Ureter (tissue), 1 donor: ENCODE measurements at places on chromosomes 2 and 18.

DNA sequence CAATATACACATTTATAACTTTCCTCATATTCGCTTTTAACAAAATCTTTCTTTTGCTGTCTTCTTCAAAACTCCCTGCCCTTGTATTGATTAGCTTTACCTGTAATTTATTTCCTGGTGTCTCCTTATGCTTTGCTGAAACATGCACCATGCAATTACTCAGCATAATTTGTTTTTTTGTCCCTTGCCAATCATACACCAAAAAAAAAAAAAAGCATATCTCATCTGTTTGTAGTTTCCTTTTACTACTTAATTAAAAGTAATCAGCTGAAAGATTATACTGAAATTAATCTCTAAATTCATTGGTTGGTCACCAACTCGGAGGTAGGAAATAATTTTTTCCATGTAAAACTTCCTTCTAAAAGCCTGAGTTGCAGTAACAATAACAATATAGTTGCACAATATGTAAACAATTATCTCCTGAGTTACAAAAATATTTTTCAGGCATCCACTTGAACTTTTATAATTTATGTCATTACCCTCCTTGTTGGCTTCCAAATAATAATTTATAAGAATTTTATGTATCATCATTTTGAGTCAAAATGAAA is 53.0 kb upstream of the ROCK1 start:
- no peak for DNase-seq

DNA sequence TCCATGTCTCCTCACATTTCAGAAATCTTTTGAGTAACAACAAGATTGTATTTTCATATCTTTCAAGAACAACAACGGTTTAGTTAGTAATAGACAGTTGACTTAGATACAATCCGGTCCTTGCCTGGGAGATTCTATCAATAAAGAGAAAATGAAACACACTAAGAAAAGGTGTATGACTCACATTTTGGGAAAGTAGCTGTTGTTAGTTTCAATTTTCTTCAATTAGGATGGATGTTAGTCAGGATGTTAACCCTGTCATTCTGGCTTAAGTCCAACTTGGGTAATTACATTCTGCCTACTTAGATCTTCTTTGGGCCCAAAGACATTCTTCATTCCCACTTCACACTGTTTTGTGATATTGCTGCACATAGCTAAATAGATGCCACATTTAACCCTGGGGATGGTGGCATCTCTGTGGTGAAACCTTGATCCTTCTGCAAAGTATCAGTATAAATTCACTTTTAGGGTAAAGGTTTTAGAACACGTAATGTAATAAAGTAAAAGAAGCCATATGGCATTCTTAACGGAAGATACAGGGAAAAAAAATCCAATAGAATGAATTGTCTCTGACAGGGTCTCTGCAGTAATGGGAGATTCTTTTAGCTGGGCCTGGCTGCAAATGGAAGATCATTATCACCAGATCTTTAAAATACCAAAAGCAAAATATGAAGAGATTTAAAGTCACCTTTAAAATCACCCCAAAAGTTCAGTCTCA is 365.5 kb downstream of the FIGN start:
- DNase-seq, result no peak

- no peak for DNase-seq
These were observed 136.0 kb upstream of the SERTAD2 start for GRCh38 chr2:64789466-64790320.

DNA sequence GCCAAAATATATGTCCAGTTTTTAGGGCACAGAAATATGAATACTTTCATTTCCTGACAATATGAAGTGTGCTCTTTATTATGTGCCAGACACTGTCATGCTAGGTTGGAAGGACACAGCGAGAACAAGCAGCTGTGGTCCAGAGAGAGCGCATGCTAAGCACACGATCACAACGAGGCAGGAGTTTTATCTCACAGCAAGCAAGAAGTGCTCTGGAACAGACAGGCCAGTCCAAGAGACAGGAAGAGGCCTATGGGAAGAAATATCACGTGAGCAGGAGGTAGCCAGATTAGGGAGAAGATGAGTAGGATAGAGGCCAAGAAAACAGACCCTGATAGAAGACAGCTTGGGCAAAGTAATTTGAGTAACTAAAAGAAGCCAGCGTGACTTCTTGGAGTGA is 135.5 kb upstream of the CAB39 start:
- no peak for DNase-seq

GRCh38 chr2:199968126-199968525 is 12.7 kb downstream of the MAIP1 start:
- no peak for DNase-seq

GRCh38 chr2:153575171-153575853 is 96.8 kb upstream of the RPRM start:
- DNase-seq, result no peak

DNA sequence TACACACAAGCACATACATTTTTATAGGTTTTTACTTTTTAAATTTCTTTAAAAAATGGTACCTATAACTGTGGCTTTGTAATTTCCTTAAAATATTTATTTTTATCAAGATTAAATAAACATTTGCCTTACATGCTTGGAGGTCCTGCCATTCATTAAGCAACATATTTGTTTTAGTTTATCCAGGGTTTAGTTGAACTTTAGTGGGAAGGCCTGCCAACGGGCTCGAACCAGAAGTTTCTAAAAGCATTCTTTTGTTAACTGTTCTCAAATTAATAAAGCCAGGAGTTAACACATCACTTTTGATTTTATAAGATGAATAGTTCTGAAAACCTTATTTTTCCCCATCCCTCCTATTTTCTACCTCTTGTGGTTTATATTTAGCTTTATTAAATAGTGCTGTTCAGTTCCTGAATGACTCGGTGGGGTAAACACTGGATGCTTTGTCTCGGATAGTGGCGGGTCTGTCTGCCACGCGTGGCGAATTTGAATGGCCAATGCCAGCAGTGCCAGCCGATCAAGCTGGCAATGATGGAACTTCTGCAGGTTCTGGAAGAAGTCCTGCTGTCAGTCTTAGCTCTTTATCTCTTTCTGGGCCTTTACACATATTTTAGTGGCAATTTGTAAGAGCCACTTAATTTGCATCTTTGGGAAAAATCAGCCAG is 32.2 kb downstream of the SH3YL1 start:
- DNase-seq, result no peak

DNA sequence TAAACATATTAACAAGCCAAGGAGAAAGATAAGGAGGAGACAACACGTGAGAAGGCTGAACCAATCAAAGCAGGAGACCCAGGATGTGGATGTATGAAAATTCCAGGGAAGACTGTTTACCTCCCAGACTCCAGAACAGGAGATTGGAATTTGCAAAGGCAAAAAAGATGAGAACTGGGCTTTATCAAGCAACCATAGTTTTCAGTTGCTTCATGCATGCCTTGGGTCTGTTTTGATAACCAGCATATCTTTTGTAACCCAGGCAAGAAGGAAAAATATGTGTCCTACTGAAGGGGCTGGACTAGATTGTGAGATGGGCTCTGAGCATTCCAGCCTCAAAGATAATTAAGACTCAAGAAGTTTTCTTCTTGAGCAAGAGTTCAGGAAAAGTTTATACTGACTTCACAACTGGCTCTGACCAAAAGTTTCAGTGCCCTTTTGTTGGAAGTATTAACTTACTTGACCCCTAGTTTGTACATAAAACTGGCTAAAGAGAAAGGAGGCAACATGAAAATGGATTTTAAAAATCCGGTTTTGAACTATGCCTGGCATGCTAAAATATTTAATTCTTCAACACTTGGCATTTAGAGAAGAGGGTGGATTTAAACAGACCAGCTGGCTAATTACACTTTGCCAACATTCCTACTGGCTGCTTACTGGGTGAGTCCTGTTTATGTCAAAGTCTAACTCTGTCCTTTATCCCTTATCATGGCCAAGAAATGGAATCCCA is 79.3 kb upstream of the CD28 start:
- no peak for DNase-seq

GRCh38 chr18:50275503-50276036 is 5.8 kb downstream of the MBD1 start:
- DNase-seq, result no peak

- no peak for DNase-seq
These were observed 23.4 kb downstream of the DNAH6 start for GRCh38 chr2:84539729-84540128.

GRCh38 chr2:156116113-156116512 is 216.4 kb downstream of the NR4A2 start:
- DNase-seq, result no peak

DNA sequence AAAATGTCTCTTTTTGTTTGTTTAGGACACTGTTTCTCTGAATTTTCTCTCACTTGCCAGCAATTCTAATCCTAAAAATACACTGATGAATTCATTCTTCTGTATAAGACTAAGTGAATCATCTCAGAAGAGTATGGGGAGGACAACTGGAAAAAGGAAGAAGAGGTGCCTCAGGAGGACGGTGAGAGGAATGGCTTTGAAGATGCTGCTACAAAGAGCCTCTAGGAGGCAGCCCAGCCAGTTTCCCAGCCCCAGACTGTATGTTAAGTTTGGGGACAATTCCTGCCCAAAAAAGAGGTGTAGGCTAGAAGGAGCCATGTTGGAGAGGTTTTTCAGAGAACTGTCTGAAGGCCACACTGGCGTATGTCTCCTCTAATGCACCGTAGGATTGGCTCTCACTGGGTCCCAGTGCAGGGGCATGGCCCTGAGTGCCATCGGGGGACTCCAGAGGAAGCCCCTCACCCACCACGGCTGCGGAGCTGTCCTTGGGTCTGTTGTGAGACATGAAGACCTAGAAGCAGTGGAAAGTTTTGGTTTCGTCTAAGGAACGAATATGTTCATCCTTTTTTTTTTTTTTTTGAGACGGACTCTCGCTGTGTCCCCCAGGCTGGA is 3.1 kb upstream of the SDC1 start:
- DNase-seq, result peak; percentile 39

- no peak for DNase-seq
These were observed 161.6 kb downstream of the DDX1 start for GRCh38 chr2:15753233-15753798.

GRCh38 chr2:96325041-96325883 is at the start of gene ITPRIPL1:
Gene ITPRIPL1 (plus strand): TSS chr2:96325317. CDS start chr2:96325840, 523 bp downstream.
- DNase-seq, result no peak

GRCh38 chr2:182393270-182393760 is 33.5 kb downstream of the PDE1A start:
- no peak for DNase-seq

DNA sequence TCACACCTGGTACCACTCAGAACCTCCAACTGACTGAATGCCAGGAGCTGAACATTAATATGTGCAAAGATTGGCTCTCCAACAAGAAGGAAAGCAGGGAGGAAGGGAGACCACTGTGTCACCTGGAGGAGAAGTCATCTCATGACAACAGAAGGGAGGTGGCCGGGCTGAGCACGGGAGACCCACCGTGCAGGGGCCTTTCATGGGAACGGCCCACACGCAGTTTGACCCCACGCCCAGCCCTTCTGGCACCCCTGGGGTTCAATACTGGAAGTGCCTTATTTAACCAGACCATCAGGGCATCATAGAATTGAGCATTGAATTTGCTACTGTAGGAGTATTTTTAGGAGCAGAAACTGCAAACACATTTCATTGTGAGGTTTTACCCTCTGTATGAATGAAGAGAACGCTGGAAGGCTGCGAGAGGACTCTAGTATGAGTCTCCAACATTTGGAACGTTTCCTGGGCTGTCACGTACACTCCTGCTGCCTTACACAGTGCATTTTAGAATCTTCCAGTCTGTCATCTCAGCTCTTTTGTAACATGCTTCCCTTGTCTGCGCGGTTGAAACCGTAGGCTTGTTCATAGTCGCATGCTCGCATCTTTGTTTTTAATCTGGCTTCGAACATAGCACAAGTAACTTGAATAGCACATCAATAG is 132.1 kb downstream of the NFATC1 start:
- no peak for DNase-seq

DNA sequence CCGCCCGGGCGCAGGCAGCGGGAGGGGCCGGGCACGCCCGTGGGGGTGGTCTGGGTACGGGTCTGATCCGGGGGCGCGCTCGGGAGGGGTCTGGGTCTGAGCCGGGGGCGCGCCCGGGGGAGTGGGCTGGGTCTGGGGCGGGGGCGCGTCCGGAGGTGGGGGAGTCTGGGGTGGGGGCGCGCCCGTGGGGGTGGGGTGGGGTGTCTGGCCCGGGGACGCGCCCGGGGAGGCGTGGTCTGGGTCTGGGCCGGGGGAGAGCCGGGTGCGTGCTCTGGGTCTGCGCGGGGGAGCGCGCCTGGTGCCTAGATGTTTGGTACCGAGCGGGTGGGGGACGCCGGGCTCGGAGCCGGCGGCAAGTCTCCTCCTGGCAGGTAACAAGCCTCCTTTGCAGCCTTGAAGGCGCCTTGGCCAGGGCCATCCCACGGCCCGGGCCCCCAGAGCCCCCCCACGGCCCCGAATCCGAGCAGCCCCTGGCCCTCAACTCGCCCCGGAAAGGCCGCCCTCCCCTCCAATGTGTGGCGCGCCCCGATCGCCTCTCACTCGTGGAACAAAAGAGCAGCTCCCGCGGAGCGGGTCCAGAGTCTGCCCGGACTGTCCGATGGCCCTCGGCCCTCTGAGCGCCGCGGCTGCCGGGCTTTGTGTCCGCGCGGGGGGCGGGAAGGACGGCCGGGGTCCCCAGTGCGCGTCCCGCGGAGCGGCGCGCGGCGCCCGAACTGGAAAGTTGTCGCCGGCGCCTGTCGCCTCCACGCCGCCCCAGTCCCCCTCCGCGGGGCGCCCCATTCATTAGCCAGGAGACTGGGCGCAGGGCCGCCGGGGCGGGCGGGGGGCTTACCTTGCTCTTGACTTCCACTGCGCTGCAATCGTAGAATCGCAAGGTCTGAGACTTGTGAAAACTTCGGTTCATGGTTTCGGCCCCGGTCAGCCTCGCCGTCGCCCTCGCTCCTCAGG is 595 bp downstream of the PARD6G start:
- DNase-seq, result peak; percentile 61
